ENCODE measurements at places on chromosomes 1 and 21. TPM values are rescaled to one million over a fixed set of nuclear protein-coding genes. Genes with fewer than 3 reads are reported as not detected.

Gene GRHL3
- total RNA-seq, result 1.7 TPM

Gene RPL11
- 1,015 TPM for total RNA-seq

Gene KRTAP12-2
- total RNA-seq, result not detected

GRCh38 chr1:20763417-20763816 lies 23.7 kb downstream of the HP1BP3 start:
- peaks cover 14% of the 10 kb centered on the region for H3K36me3 ChIP-seq
- no peak overlapping the region for H3K4me3 ChIP-seq
- no peak for DNase-seq
- no peaks in the 10 kb centered on the region for H3K4me1 ChIP-seq
- no peak overlapping the region for H3K27ac ChIP-seq

Gene FCER1A
- not detected for total RNA-seq

Gene PTPN7
- not detected for total RNA-seq

Gene KRTAP7-1
- total RNA-seq, result not detected

GRCh38 chr1:153348511-153349362 lies at the start of gene PGLYRP4:
TSS of gene PGLYRP4 (minus strand) at chr1:153348841. CDS start at chr1:153347932, 909 bp downstream.
- H3K4me3 ChIP-seq, result no peak within 1 kb of the TSS
- no peaks in the 10 kb centered on the region for H3K36me3 ChIP-seq
- no peak for DNase-seq

DNA sequence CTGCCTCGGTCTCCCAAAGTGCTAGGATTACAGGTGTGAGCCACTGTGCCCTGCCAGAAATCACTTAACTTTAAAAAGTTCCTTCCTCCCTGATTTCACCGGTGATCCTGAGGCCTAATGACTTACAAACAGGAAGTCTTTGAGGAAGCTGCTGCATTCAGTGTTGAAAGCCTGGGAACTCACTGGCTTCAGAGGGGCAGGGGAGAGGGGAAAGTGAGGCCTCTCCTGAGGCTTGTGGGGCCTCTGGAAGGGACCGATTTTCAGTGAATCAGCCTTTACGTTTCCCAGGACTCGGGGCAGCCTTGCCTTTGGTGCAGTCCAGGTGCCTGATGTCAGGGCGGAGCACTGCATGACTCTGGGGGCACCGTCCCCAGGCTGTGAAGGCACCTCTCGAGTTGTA lies 30.1 kb upstream of the ARHGEF10L start:
- H3K36me3 ChIP-seq, result no peaks in the 10 kb centered on the region
- DNase-seq, result no peak
- H3K27me3 ChIP-seq, result no peaks in the 10 kb centered on the region
- H3K27ac ChIP-seq, result no peak overlapping the region

Gene LRRC3
- total RNA-seq, result 0.35 TPM

DNA sequence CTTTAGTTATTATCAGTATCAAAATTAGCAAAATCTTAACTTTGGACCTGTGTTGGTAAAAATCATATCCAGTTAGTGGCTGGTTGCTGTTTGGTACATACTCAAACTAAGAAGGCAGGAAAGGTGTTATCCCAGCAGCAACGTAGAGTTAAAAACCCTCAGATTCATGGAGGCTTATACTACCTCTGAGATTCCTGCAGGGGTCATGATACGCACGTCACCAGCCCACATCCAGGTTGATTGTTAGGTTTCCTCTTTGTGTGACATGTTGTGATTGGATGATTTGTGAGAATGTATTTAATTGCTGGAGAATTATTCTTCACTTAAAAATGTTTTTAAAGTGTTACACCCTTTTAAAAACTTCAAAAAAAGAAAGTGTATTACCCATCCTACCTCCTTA lies 423.3 kb upstream of the ADGRL2 start:
- no peak overlapping the region for H3K27ac ChIP-seq

Gene VTCN1
- 3.6 TPM for total RNA-seq

- H3K4me1 ChIP-seq, result peaks cover 26% of the 10 kb centered on the region
- DNase-seq, result no peak
- no peaks in the 10 kb centered on the region for H3K36me3 ChIP-seq
These were observed 3.5 kb upstream of the GNG12 start for GRCh38 chr1:67836769-67837168.

- H3K36me3 ChIP-seq, result no peaks in the 10 kb centered on the region
- H3K4me3 ChIP-seq, result no peak overlapping the region
- no peaks in the 10 kb centered on the region for H3K27me3 ChIP-seq
These were observed 113.6 kb downstream of the FGGY start for GRCh38 chr1:59410457-59410856.

Gene MAP10
- total RNA-seq, result not detected

GRCh38 chr1:214058076-214058475 lies 70.3 kb downstream of the PROX1 start:
- DNase-seq, result no peak
- no peaks in the 10 kb centered on the region for H3K27me3 ChIP-seq
- H3K27ac ChIP-seq, result no peak overlapping the region
- H3K4me1 ChIP-seq, result no peaks in the 10 kb centered on the region
- no peak overlapping the region for H3K4me3 ChIP-seq
- no peaks in the 10 kb centered on the region for H3K36me3 ChIP-seq

DNA sequence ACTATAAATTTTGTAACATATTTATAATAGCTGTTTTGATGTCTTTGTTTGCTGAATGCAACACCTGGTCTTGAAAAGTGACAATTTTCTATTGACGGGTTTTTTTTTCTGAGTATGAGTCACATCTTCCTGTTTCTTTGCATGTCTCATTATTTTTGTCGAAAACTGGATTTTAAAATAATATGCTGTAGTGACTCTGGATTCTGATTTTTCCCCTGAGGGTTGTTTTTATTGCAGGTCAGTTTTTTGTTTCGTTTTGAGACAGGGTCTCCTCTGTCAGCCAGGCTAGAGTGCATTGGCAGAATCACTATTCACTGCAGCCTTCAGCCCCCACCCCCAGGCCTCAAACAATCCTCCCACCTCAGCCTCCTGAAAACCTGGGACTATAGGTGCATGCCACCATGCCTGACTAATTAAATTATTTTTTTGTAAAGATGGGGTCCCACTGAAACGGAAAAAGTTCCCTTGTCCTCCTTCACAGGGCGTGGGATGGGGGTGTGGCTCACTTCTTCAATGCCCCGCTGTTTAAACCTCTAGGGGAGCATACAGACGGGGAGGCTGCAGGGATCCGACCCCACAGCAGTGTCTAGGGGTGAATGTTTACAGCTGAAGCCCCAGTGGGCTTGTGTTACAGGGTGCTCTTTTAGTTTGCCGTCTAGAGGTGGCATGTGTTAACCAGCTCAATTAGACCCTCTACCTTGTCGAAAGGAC lies 11.3 kb upstream of the PPIE start:
- no peaks in the 10 kb centered on the region for H3K36me3 ChIP-seq
- H3K4me3 ChIP-seq, result no peak overlapping the region
- no peaks in the 10 kb centered on the region for H3K4me1 ChIP-seq
- no peak for DNase-seq
- no peak overlapping the region for H3K27ac ChIP-seq

- H3K27ac ChIP-seq, result no peak overlapping the region
- DNase-seq, result no peak
- no peak overlapping the region for H3K4me3 ChIP-seq
- no peaks in the 10 kb centered on the region for H3K27me3 ChIP-seq
These were observed 24.8 kb upstream of the RGL1 start for GRCh38 chr1:183780159-183780558.

DNA sequence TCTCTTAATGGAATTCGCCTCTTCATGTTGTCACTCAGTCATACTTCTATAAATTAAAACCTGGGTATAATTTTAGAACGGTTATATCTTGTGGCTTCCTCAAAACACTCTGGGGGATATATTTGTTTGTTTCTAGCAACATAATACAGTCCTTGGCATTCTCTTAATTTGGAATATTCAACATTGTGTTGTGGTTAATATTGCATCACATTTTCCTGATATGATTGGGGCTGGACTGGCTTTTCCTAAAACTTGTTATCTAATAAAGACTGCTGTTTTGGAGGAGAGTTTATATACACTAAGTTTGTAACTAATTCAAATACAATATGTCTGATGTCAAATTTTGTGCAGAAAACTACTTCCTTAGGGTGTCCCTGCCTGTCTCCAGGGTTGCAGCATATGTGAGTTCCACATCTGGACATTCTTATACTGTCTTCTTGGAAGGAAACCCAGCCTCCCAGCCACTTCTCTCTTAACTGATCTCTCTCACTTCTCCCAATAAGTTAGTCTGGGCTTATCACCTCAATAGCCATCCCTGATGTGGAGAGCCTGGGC lies 892.6 kb downstream of the MRPL39 start:
- no peaks in the 10 kb centered on the region for H3K36me3 ChIP-seq
- no peak overlapping the region for H3K27ac ChIP-seq
- no peaks in the 10 kb centered on the region for H3K27me3 ChIP-seq
- no peak overlapping the region for H3K4me3 ChIP-seq
- no peaks in the 10 kb centered on the region for H3K4me1 ChIP-seq

Measured in PC-9 (cell line).